Omental fat pad (tissue), 4 donors: ENCODE measurements at places on chromosomes 4 and X.
A peak's percentile ranks its signal among the peaks of the same experiment; 100 is the strongest.

DNA sequence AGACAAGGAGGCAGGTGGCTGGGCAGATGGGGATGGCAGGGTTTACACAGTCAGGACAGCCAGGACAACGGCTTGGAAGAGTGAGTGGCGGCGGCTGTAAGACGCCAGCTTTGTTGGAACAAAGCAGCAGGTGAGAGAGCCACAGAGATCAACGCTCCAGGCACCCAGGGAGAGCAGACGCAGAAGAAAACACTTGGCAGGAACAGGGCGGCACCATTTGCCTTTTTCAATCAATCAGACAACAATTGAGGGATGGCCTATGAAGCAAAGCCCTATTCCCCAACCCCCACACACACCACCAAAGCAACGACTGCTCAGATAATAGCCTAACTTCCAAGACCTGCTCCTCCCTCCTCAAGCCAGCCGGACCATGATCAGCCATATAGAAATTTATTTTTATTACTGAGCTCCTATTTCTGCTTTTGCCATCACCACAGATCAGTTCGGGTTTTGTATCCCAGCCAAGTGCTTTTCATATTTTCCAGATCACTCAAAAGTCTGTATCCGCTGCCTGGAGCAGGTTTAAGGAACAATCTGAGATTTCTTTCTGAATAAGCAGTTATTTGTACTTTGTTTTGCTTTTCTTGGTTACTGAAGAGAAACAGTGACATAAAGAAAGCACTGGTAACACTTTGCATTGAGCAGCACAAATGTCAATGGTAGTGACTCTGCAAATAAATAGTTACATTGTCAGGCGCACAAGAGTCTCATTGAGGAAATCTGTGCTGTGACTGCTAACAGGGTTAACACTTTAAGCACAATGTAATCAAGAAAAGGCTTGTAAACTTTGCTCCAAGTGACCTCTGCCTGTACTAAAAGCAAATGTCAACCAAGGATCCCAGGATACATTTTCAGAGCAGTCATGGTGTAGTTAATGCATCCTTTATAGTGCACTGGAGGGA is 81.8 kb upstream of the RBPJ start:
- no peak for DNase-seq

DNA sequence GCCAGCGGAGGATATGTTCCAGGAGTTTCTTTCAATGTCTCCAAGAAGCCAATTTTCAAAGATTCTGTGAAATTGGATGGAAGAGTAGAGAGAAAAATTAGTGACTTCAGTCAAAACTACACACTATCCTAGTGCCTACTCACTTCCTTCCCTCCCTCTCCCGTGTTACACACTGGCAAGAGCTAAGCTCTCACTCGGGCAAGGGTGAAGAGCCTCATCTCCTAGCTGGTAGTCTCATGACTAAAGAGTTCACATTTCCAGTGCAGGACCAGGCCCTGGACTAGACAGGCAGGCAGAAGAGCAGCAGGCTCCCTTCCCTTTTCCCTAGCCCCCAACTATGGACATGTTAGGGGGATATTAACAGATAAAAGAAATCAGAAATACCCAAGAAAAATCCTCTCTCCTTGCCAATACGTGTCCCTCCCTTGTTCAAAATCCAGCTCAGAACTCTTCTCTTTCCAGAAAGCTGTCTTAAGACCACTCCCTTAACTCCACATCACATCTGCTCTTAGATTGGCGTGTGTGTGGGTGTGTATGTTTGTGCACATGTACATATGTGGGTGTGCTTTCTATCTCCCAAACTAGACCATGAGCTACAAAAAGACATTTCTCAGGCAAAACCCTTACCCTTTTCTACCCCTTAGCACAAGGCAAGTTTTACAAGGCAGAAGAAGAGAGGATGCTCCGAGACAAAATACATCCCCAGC is 29.9 kb downstream of the ZDHHC9 start:
- DNase-seq = no peak

GRCh38 chr4:1793496-1793840 is 375 bp downstream of the FGFR3 start:
- DNase-seq = no peak

DNA sequence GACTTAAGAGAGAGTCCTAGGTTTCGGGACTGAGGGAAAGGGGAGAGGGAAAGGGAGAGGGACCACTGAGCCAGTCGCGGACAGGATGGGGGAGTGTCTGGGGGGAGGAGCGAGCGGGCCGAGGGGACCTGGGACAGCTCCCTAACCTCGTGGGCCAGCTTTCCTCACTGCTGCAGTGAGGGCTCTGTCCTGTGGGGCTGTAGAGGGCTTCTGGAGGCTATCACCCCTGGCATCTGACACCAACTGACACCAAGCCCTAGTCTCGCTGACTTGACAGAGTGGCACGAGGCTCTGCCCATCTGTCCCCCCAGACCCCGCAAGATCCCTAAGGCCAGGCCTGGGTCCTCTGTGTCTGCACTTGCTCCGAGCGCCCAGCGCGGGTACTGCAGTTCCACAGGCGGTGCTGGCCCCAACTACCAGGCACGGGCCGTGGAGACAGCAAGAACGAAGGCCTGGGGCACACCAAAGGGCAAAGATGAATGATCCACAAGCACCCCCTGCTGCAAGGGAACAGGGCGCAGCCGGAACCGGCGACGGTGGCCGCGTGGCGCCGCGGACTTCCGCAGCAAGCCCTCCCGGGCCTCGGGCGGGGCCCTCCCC is 465 bp downstream of the HAUS7 start:
- DNase-seq = no peak

GRCh38 chr4:152148057-152148456 is 387.2 kb upstream of the GATB start:
- DNase-seq = no peak

DNA sequence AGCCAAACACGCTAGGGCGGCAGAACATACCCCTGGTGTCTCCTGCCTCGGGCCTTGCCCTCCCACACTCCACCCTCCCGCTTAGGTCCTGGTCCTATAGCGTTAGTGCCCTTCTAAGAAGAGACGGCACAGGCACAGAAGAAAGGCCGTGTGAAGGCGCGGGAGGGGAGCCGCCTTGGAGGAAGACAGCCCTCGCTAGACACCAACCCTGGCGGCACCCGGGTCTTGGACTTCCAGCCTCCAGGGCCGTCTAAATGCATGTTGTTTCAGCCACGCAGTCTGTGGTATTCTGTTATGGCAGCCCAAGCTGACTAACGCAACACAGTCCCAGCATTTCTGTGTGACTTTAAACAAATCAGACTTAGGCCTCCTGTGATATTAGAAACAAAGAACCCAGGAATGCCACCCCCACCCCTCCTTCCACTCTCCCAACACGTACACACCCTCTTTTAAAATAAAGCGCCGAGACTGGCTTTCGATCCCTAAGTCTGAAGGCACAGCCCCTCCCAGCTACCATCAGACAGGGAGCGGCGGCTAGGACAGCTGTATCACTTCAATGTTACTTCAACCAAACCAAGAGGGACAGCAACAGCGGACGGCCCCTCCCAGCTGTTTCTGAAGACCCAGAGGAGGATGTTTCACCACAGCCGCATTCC is 128.0 kb downstream of the AFAP1 start:
- no peak for DNase-seq

DNA sequence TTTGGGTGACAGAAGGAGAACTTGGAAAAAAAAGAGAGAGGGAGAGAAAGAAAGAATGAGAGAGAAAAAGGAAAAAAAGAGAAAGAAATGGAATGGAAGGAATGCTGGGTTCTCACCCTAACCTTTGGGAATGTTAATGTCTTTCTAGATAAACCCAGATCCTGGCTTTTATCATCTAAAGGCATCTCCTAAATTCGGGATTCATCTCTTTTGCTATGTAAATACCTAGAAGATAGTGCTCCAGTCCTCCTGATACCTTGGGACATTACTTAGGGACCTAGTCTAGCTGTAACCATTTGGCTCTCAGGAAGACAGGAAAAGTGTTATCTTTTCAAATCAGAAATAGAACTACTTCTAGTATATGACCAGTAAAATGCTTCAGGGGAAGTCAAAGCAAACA is 15.8 kb upstream of the SPCS3 start:
- DNase-seq = no peak

DNA sequence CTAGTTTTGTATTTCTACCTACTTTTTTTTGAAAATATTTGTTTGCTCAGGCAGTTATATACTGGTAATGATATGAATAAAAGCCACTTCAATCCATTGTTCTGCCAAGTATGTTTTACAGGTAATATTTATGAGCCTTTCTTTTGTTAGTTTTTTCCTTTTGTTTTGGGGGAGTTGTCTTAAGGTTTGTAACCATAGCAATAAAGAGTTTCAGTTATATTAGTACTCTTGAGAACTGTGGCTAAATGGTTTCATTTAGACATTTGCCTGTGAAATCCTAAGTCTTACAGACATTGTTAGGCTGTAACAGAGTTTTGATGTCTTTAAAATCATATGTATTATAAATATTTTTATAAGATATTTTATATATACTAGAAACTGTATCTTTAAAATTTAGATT is 150.1 kb downstream of the DIPK2B start:
- no peak for DNase-seq

GRCh38 chr4:136392576-136392975 is 1139.7 kb downstream of the PCDH18 start:
- DNase-seq = no peak

GRCh38 chr4:157550028-157550427 is 329.5 kb downstream of the GRIA2 start:
- DNase-seq = no peak

- no peak for DNase-seq
Measured at GRCh38 chr4:156138781-156139280, 185.2 kb upstream of the CTSO start.

DNA sequence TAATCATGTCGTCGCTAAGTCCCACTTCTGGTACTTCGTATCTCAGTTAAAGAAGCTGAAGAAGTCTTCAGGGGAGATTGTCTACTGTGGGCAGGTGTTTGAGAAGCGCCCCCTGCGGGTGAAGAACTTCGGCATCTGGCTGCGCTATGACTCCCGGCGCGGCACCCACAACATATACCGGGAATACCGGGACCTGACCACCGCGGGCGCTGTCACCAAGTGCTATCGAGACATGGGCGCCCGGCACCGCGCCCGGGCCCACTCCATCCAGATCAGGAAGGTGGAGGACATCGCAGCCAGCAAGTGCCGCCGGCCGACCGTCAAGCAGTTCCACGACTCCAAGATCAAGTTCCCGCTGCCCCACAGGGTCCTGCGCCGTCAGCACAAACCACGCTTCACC is 11.3 kb downstream of the PNCK start:
- peak; percentile 38 for DNase-seq

DNA sequence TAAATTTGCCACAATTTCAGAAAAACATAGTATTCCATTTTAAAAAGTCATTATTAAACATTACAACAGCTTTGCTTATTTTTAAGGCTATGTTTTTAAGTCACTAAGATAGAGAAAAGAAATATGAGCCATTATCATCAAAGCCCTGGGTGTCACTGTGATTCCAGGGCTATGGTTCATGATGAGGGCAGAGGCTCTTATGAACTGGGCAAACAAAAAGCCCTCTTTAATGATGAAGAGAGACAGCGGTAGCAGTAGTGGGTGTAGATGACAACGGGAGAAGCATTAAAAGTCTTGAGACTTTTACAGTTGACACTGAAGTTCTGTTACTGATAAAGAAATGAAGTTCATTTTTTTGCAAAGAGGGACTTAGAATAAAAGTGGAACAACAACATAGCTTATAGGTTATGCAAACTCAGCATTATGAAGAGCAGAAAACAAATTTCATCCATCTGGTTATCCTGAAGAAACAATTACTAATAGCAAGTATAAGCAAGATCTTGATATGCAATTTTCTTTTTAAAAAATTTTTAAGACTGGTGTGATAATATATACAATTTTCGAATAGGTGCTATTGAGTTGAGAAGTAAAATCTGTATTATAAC is 202.7 kb upstream of the ETNPPL start:
- DNase-seq = no peak

GRCh38 chrX:20066968-20067708 is 49.6 kb downstream of the MAP7D2 start:
- no peak for DNase-seq

GRCh38 chr4:75908555-75908954 is 6.3 kb upstream of the PPEF2 start:
- DNase-seq = no peak

DNA sequence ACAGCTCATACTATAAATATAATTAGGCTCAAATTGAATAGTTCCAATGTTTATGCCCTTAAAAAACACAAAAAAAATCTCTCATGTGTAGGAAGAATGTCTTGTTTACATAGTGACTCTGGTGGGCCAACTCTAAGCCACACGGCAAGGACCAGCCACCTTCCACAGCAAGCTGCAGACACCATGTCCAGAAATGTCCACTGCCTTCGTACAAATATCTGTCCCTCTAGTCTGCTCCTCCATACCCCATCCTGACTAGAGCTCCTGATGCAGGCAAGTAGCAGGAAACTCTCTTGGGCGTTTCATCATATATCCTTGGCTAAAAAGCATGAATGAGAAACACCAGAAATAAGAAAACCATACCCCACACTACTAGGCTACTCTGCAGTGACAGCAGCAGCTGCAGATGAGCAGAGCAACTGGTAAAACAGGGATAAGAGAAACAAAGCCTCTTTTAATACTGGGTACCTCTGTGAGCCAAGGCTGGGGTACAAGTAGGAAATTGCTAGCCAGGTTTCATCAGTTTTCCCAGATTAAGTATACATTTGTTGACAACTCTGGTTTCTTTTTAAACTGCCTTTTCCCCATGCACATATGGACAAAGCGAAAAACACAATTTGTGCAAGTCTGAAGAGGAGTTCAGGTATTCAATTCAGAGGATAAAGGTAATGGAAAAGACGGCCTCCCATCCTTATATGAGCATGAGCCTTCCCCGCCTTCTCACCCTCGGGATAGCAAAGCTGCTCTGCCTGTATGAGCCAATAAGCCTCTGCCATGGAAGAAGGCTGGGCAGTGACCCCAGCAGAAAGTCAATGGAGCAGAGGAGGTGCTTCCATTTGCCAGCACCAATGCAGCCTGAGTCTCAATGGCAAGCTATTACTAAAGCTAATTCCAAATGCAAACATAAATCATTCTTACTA is 245.4 kb downstream of the DCLK2 start:
- DNase-seq = no peak

DNA sequence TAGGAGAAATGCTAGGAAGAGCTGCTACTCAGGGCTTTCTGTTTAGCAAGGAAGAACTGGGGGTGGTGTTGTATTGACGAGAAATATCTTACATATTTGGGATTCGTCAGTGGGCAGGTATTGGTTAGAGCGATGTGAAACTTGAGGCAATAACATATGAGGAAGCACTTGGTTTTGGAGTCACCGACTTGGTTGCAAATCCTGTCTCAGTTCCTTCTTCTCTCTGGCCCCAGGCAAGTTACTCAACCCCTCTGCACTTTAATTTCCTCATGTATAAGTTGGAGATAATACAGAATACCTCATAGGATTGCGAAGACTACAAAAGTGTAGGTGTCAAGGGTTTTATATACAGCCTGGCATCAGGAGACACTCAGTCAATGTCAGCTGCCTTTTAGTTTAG is 34.1 kb downstream of the GPAT3 start:
- no peak for DNase-seq

- DNase-seq = no peak
Measured at GRCh38 chr4:12137575-12137974, 708.9 kb upstream of the HS3ST1 start.

- DNase-seq = no peak
Measured at GRCh38 chr4:94171616-94172015, 36.0 kb upstream of the SMARCAD1 start.
